ENCODE measurements at places on chromosomes 7 and 10.
A peak's percentile ranks its signal among the peaks of the same experiment; 100 is the strongest.

- no peak for DNase-seq
Measured at GRCh38 chr7:80298201-80298600, 163.6 kb downstream of the GNAI1 start.

DNA sequence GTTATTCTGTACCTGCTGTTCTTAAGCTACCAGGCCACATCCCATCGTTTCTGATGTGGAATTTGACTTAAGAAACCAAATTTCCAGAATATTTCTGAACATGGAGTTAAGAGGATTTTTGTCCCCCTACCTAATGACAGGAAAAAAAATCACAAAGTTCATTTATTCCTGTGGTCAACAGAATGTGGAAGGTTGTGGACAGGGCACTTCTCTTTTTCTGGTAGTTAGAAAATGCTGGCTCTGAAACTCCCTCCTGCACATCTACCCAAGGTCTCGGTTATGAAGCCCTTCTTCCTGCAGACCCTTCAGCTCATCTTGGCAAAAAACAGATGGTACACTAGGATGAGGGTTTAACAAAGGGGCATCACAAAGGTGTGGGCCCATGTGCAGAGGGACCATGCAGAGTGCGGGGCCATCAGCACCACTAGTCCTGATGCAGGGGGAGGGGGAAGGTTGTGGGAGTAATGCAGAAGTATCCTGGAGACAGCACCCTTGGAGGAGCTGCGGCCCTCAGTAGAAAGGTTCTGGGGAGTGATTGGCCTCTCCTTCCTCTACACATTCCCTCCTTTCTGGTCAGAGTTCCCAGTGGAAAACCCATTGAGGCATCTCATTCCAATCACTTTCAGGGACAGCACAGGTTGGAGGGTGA lies 9.8 kb downstream of the ALOX5 start:
- DNase-seq, result no peak

DNA sequence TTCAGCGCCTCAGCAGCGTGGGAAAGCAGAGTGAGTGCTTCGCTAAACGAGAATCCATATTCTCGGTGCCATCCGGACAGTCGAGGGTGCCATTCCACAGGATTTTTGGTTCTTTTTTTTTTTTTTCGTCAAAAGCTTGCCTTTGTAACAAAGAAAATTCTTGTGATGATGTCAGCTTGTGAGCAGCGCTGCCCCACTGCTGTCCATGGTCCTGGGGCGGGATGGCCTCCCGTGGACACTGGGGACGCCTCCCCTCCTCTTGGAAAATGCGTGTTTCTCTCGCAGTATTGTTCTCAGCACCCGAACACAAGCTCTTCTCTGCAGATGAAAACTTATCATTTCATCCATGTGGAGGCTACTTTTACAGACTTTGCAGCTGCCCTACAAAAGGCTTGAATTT lies 477.4 kb downstream of the TCERG1L start:
- DNase-seq, result no peak

DNA sequence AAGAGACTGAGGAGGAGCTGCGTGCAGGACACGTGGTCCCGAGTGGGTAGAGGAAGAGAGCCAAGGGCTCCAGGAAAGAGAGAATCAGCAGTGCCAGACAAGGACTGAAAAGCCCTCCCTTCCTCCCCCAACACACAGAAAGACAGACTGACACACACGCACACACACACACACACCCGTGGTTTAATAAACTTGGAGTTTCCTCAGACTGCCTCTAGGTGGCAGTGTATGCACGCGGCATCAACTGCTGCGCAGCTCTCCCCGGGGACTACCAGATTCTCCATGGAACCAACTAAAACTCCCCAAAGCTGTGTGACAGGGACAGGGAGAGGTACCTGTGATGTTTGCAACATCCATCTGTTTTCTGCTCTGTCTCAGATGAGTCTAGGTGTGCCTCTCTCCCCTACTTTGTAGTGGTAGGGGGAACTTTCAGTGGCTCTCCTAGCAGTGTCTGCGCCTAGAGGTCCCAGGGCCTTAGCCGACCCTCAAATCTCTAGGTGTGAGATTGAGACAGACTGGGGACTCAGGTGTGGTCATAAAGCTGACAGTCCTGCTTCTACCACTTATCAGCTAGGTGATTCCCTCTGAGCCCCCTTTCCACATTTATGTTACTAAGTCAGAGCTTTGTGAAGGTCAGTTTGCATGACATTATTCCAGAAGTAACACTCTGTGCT lies 9.3 kb upstream of the TSPAN14 start:
- DNase-seq, result no peak

GRCh38 chr7:135716677-135717238 lies 11.2 kb downstream of the SLC13A4 start:
- DNase-seq, result peak; percentile 85

Measured in PC-3 (cell line).